Stimulated activated CD4-positive, alpha-beta T cell treated with anti-CD3 and anti-CD28 coated beads, Interleukin-2, amount 100 ng/mL, for 4 hours (primary cell): ENCODE measurements at places on chromosomes 1 and 21.

DNA sequence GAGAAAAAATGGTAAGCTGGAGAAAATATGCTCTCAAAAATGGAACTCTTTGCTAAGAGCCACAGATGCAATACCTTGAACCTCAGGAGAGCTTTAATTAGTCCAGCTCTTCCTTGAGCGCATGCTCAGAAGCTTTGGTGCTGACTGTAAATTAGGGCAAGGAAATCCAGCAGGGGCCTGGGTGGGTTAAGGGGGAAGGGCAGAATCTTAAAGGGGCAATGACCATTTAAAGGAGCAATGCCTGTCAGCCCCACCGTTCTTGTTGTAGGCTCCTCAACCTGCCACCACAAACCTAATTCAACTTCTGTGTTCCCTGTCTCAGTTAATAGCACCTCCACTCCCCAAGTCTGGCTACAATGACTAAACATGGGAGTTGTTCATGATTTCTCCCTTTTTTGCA lies 6.8 kb upstream of the SLC22A15 start:
- no peak for DNase-seq

- DNase-seq, result no peak
Measured at GRCh38 chr1:186016856-186017255, 282.7 kb downstream of the HMCN1 start.

DNA sequence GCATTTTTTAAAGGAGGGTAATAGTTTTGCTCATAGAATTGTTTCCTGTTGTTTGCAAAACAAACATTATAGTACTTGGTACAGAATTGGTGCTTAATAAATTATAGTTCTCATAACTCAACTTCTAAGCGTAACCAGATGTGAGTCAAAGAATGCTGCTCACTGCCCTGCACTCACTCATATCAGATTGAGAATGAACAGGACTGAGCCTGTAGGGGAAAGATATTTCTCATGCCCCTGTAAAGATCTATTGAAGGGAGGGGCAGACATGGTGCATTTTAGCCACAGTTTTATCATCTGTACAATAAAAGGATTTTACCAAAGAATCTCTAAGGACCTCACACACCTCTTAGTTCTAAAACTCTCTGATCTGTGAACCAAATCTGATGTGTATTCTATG lies 358.5 kb downstream of the SEC16B start:
- no peak for DNase-seq

DNA sequence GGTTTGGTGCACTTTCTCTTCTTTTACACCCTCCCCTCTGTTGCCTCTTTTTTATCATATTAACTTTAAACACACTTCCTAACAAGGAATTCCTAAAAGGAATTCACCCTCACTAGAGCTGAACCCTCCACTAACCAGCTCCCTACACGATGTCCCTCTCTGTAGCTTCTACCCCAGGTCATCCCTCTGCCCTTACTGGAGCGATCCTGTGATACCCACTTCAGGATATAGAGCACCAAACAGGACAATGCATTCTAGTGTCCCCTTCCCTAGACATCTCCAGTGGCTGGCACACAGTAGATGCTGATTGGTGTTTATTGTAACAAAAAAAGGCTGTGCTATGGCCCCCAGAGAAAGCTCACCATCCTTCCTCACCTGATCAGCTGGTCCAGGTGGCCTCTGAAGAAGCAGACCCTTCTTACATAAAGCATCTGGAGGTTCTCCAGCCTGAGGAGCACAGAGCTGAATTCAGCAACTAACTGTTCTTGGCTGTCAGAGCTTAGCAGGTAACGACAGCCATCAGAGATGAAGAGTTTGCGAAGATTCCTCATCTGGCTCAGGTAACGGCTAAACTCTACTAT lies 1.4 kb downstream of the PRAMEF18 start:
- no peak for DNase-seq

DNA sequence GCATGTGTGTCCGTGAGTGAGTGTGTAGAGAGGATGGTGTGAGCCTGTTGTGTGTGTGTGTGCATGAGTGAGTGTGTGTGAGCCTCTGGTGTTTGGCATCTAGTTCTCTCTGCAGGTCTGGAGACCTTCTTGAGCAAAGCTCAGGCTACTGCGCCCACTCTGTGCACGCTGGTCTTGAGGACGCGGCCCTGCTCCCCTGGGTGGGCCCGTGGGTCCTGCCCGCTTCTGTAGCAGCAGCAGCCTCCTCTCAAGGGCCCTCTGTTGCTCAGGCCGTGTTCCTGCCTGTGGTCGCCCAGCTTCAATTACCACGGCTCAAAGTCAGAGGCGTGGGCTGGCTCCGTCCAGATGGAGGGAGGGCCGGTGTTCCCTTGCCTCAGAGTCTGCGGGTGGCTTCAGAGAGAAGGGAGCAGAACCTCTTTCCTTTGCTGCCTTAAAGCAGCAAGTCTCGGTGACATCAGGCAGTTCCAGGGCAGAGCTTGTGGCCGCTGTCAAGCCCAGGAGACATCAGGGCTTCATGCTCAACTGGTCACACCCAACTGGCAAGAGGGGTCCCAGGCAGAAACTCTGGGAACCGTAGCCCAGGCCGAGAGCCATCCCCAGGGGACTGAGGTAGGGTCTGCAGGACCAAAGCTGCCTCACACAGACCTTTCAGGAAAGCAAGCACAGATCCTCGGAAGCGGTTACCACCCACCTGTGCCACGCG lies 270.6 kb upstream of the VAMP3 start:
- no peak for DNase-seq

GRCh38 chr1:82366689-82367088 lies 566.0 kb downstream of the ADGRL2 start:
- DNase-seq, result no peak

DNA sequence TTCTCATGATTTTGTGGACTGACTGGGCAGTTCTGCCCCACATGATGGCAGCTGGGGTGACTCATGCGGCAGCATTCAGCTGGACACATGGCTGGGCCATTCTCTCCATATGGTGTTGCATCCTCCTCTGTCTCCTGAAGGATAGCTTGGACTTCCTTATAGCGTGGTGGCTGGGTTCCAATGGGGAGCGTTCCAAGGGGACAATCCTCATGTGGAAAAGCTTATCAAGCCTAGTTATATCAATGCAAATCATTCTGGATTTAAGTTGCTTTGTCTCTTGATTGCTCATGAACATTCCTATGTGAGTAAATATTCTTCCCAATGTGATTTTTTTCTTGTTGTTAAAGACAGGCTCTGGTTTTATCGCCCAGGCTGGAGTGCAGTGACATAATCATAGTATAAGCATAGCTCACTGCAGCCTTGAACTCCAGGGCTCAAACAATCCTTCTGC lies 13.2 kb upstream of the SLC2A1 start:
- DNase-seq, result no peak

DNA sequence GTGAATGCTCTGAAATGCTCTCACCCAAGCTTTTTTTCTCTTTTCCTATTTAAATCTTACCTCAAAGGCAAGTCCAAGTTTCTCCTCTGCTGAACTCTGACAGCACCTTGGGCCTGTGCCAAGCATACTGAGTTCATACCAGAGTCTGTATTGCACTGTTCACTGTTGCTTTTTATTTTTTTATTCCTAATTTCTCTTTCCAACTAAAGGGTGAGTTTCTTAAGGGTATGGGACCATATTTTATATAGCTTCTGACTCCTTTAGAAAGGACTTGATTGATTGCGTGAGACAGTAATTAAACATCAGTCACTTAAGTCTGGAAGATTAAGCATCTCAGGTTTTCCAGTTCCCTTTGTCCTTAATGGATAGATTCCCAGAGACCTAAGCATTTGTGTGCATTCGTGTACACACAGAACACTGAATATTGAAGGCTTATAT lies 69.9 kb downstream of the CACHD1 start:
- DNase-seq, result no peak

DNA sequence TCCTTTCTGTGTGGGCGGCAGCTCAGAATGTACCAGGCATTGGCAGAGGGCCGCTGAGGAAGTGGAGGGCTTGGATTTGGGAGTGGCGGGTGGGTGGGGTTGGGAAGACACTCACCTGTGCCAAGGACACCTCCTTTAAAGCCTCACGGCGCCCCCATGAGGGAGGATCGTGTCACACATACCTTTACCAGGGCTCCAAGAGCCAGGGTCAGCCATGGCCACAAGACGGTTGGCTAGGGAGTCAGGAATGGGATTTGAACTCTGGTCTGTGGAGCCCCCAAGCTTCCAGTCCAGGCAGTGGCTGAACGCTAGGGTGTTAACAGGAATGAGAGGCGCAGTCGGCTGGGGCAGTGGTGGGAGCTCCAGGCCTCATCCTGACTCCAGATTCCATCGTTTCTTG lies 4.6 kb downstream of the NBL1 start:
- DNase-seq, result no peak

- no peak for DNase-seq
Measured at GRCh38 chr1:23906731-23907130, 6.4 kb downstream of the CNR2 start.

DNA sequence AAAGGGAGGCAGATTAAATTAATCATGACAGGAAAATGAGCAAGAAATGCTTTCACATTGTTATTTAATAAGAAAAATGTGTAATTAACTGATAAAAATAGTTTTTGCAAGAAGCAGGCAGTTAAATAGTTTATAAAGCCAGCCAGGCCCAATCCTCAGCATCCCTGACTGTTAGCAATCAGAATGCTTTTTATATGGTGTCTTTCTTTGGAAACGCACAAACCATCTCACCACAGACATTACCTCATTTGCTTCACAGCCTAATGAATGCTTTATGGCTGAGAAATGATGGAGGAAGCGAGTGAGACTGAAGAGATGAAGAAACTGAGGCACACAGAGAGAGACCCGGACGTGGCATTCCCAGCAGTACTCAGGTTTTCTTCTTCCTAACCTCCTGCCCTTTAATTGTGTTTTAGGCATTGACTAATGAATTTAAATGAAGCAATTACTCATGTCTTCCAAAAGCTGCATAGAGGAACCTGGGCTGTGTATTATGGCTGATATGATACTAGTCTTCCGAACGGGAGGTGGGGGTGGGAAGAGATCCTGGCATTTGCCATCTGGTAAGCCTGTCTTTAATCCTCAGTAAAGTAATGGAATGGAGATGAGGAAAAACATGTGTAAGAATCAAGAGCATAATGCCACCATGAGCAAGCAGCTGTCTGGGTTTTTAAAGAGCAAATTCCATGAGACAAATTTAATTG lies 116.1 kb upstream of the LMO4 start:
- no peak for DNase-seq

DNA sequence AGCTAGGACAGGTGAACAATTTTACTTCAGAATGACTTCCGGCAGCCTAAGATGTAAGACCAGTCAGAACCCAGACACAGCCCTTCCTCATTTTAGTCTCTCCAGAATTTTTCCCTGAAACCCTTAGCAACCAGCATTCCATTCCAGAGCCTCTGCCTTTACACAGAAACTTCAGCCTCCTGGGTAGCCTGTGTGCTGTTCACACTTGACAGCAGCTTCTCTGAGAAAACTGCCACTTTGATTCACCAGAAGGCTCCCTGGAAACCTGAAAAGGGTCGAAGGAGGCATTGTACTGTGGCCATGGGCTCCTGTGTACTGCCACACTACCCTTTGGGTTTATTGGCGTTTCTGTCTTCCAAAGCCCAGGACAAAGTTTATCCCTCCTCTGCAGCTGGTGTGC lies 17.4 kb downstream of the HYI start:
- DNase-seq, result no peak

DNA sequence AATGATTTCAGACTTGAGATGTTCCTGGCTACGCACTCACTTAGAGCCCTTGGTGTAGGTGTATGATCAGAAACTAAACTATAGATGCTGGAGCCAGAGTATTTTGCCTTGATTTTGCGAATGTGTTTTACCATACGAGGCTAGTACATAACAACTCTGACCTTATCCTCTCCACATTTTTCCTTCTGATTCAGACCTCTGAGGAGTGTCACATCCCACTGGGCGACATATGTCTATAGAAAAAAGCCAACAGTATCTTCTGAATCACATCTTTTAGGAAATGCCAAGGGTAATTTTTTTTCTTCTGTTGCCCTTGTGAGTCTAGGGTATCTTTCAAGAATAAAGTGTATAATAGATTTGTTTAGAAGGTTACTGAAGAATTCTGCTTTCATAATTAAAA lies 49.6 kb downstream of the AK4 start:
- DNase-seq, result no peak

GRCh38 chr1:223741861-223742260 lies 29.5 kb downstream of the CAPN2 start:
- DNase-seq, result no peak

DNA sequence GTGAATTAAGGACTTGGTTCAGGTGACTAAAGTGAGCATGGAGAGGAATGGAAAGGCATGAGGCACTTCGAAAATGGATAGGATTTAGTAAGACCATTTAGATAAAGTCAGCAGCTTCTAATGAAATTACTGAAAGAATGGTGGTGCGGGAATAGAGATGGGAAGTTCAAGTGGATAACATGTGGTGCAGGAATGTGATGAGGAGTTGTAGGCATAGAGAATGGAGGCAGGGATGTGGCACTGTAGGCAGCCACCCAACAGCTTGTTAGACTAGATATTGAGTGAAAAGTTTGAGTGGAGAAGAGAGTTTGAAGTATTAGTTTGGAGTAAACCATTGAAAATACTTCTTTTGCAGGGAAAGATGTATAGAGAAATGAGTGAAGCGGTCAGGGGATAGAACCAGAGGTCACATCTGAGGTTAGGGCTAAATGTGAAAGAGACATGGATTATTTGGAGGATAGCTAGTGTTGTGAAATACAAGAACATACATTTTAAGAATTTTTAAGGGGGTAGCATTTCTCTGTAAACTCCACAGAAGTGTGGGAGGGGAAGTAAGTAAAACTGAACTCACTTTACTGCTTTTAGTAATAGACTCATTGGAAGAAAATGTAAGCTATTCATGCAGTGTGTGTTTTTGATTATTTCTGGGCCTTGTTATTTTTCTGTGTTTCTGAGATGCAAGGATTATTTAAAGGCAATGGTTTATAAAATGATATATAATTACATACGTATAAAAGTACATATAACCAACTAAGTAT lies 46.2 kb downstream of the DYRK1A start:
- no peak for DNase-seq

- no peak for DNase-seq
Measured at GRCh38 chr21:29499734-29500343, 201.1 kb downstream of the BACH1 start.

DNA sequence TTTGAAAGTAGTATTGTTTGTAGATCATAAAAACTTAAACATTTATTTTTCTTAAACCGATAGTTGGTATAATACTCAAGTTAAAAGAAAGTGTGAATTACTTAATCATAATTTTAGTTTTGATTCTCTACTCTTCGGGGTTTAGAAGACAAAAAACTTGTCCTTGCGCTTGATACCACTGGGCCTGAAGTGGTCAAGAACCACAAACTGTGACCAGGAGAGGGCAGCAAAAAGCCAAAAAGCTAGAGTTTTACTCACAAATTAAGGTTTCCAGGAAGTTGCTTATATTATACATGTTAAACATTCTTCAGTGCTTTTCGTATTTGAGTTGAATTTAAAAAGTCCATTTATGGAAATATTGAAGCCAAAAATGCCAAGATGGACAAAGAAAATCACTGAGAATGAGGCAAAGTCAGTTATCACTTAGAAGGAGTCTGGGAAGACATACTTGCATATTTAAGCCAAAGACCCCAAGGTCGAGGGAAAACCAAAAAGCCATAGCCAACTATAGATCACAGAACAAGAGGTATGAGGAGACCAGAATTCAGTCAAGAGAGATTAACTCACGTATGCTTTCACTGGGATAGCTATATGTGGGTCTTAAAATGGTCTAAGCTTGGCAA lies 34.2 kb downstream of the EFCAB7 start:
- no peak for DNase-seq

GRCh38 chr1:154859786-154860155 lies 10.3 kb downstream of the KCNN3 start:
- DNase-seq, result no peak

GRCh38 chr1:151958959-151959358 lies 34.7 kb downstream of the S100A10 start:
- no peak for DNase-seq
